MG63 (cell line): ENCODE measurements at places on chromosomes 2 and 18. TPM values are rescaled to one million over a fixed set of nuclear protein-coding genes. Genes with fewer than 3 reads are reported as not detected.
A peak's percentile ranks its signal among the peaks of the same experiment; 100 is the strongest.

- no peak for DNase-seq
Observed at GRCh38 chr18:13372531-13372951, 154.0 kb downstream of the LDLRAD4 start.

GRCh38 chr18:22106536-22107292, 62.7 kb upstream of the GATA6 start:
- peak; percentile 4 for DNase-seq

DNA sequence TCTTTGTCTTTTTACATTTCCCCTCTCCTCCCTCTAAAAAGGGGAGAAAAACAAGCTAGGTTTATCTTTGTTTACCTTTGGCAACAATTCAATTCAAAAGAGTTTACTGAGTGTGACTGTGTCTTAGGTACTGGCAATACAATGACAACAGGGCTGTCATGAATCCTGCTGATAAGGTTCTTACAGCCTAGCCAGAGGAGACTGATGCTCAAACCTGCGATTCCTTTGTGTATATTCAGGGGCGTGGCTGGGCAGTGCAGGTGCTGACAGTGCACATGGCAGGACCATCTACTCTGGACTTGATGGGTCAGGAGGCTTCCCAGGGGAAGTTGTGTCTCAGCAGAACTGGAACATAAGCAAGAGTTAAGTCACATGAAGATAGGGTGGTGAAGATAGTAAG, 23.2 kb upstream of the TTN start:
- no peak for DNase-seq

- no peak for DNase-seq
Observed at GRCh38 chr2:223594259-223594658, 7.9 kb downstream of the SCG2 start.

DNA sequence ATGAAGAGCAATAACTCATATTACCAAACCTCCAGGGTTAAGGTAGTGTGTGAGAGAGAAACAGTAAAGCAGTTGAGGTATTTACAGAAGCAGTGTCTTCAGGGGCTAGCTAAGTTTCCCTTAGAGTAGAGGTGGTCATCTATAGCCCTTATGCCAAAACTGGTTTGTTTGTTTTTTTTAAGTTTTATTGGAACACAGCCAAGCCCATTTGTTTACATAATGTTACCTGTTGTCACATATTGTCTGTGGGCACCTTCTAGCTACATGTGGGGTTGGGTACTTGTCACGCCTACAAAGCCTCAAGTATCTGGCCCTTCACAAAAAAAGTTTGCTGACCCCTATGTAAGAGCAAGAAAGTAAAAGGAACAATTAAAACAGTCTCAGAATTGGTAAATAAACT, 39.4 kb downstream of the ACTR2 start:
- DNase-seq: no peak

GRCh38 chr2:191724015-191724414, 46.1 kb downstream of the NABP1 start:
- DNase-seq: no peak

DNA sequence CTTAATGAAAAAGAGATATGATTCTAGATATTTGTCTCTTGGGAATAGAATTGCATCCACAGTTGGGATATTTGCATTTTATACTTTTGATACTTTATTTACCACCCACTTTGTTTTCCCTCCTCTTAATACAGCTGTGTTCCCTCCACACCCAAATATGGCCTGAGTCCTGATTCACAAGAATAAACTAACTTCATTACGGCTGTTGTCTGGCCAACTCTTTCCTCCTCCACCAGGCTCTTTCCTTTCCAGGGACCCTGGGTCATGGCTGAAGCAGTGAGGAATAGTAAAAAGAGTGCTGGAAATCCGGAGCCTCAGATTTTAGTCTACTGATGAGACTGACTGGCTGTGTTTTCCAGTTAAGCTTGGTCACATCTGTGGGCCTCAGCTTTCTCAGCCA, 48.4 kb upstream of the STAM2 start:
- no peak for DNase-seq

GRCh38 chr2:170822290-170823087, 5.8 kb downstream of the GAD1 start:
- no peak for DNase-seq

- DNase-seq: peak; percentile 25
Observed at GRCh38 chr18:48806551-48807261, 144.1 kb downstream of the SMAD7 start.

DNA sequence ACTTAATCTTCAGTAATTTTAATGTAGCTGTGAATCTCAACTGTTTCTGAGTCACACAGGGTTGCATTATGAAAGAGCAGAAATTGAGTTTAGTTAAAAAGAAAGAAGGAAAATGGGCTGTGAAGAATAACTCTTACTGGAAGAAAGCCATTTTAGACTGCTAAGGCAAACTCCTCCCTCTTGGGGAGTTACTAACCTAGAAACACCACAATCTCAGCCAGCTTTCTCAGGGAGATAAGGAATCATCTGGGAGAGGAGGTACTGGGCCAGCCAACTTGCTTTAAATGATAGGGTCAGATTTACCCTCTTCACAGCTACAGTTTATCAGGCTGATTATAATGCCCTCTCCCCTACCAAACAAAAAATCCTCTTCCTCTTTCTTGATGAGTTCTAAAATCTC, 119.5 kb downstream of the CCDC148 start:
- DNase-seq: no peak

- peak; percentile 63 for DNase-seq
Observed at GRCh38 chr2:14635391-14635871, 2.9 kb downstream of the LRATD1 start.

GRCh38 chr2:217206016-217206725, 346.3 kb upstream of the TNP1 start:
- no peak for DNase-seq

DNA sequence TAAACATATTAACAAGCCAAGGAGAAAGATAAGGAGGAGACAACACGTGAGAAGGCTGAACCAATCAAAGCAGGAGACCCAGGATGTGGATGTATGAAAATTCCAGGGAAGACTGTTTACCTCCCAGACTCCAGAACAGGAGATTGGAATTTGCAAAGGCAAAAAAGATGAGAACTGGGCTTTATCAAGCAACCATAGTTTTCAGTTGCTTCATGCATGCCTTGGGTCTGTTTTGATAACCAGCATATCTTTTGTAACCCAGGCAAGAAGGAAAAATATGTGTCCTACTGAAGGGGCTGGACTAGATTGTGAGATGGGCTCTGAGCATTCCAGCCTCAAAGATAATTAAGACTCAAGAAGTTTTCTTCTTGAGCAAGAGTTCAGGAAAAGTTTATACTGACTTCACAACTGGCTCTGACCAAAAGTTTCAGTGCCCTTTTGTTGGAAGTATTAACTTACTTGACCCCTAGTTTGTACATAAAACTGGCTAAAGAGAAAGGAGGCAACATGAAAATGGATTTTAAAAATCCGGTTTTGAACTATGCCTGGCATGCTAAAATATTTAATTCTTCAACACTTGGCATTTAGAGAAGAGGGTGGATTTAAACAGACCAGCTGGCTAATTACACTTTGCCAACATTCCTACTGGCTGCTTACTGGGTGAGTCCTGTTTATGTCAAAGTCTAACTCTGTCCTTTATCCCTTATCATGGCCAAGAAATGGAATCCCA, 79.3 kb upstream of the CD28 start:
- peak; percentile 40 for DNase-seq

- DNase-seq: no peak
Observed at GRCh38 chr18:44232500-44232899, 448.2 kb upstream of the SETBP1 start.

DNA sequence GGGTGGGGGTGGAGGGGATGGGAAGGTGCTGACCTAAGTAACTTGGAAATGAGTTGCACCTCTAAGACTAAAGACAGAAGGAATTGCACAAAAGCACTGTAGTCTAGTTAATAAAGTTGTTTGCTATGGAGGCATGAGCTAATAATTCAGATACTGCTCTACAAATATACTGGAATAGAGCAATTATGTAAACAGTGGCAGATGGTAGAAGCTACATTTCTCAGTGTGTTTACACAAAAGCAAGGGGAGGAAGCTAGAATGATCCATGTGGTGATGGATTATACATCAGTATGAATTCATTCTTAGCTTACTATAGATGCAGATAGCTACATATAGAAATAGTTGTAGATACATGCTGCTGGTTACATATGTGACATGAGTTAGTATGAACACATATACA, 27.6 kb upstream of the UBE2F start:
- no peak for DNase-seq

- no peak for DNase-seq
Observed at GRCh38 chr18:60235164-60235563, 137.4 kb downstream of the MC4R start.

GRCh38 chr2:195613922-195614321, 43.1 kb upstream of the SLC39A10 start:
- DNase-seq: peak; percentile 38

GRCh38 chr2:159195697-159196096, 90.8 kb downstream of the WDSUB1 start:
- DNase-seq: no peak

- DNase-seq: no peak
Observed at GRCh38 chr2:179461420-179461819, 196.8 kb upstream of the SESTD1 start.

DNA sequence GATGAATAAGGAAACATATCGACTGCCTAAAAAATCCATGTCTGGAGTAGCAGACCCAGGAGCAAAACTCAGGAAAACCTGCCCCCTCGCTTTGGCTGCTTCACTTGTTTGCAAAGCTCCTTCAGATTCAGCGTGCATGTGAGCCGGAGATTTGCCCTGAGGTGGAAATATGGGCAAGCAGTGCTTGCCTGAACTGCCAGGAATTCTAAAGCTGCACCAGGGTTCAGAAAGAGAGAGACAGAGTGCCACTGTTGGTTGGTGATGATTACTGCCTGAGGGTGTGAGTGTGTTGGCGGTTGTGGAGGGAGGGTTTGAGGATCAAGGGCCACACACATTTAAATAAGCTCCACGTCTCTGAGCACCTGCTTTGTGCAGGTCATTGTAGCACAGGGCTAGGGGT, 139.6 kb upstream of the RGPD4 start:
- DNase-seq: no peak

DNA sequence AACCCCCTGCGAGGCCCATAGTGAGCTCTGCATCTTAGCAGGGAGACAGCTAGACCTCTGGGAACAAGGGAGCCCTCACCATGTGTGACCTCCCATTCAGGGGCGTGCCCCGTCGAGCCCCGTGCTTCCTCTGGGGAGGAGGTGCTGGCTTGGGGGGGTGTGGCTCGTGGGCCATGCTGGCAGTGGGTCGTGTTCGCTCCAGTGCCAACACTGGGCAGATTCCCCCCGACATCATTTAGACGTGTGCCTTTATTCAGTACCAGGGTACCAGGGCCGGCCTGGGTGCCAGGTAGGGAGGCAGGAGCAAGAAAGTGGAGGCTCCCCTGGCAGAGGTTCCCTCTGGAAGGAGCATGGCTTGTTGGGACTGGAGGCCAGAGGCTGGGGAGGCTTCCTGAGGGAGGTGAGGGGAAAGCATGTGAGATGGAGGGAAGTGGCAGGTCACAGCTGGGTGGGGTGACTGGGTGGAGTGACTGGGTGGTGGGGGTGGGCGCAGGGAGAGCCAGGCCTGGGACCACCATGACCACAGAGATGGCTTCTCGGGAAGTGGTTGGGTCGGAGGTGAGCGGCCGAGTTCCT, 15.2 kb downstream of the GPC1 start:
- no peak for DNase-seq

- peak; percentile 42 for DNase-seq
Observed at GRCh38 chr2:33051586-33052360, 105.0 kb downstream of the LTBP1 start.

DNA sequence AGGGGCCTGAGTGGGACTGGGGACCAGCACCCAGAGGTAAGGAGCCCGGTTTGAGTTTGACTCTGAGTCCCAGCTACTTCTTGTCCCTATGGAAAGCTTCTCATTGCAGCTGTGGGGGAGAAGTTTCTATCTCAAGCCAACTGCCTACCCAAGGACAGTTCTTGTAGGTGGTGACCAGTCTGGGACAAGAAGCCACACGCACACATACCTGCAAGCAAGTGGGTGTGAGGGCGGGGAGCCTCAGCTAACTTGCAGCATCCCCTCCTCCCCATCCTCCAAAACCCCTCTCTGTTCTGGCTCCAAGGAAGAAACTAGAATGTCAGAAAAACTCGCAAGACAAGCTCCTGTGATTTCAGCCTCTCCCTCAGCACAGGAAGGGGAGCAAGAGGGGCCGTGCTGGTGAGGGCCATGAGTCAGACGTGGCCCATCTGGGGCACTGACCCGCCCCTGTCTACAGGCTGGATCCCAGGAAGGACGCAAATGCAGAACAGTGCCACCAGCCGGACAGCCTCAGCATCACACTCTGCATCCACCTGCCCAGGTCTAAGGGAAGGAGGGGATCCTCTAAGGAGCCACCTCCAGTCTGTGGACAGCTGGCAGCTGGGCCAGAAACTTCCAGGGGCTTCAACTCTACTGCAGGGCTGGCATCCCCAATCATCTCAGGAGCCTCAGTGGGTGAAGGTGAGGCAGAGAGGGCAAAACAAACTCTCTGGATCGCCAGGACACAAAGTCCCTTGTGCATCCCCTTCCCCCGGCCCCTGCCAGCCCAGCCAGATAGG, 103.4 kb downstream of the TNS1 start:
- DNase-seq: peak; percentile 15

DNA sequence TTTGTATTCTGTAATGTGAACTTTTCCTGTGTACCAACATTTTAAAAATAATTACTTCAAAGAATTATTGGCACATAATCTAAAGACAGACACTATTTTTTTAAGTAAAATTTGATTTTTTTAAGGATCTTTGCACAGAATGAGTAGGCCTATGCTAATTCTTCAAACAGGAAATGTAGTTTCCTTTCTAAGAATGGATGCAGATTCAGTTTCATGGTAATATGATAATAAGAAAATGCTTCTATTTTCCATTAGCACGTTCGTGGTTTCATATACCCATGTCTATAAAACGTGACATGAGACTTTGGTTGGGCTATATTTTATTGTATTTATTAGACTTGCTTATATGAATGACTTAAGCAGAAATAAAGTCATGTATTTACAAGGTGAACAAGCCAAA, 191.8 kb upstream of the RBBP8 start:
- no peak for DNase-seq

DNA sequence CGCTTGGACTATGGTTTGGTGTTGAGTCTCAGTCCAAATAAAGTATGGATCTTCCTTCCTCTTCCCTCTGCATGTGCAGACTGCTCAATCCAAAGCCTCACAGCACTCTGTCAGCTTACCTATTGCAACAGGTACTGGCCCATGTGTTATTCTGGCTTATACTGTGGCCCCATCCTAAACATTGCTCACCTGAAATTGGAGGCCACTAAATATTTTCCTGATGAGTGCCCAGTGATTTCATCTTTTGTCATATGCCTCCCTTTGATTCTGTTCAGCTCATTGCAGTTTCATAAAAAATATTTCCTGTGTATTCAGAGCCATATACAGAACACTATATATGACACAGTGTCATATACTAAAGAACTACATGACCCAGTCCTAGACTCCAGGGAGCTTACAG, 86.3 kb upstream of the FAM136A start:
- DNase-seq: no peak

The AKAIN1 gene
- not detected in 2 replicates for total RNA-seq

The NIF3L1 gene
- 47.7 and 50.0 TPM in 2 replicates for total RNA-seq

The PKDCC gene
- 24.0 and 36.0 TPM in 2 replicates for total RNA-seq

The LBH gene
- total RNA-seq: 21.5 and 60.0 TPM in 2 replicates

The SIX2 gene
- 5.2 and 14.0 TPM in 2 replicates for total RNA-seq

The HOXD1 gene
- 0.20 TPM in 1 of 2 replicates, not detected in the other for total RNA-seq

The SPIRE1 gene
- total RNA-seq: 19.9 and 23.0 TPM in 2 replicates

The UGT1A4 gene
- not detected in 2 replicates for total RNA-seq

The ZNF385B gene
- not detected in 2 replicates for total RNA-seq

The ALPP gene
- not detected in 2 replicates for total RNA-seq

The XIRP2 gene
- 0.10 TPM in 1 of 2 replicates, not detected in the other for total RNA-seq

The UPP2 gene
- total RNA-seq: not detected in 2 replicates

The HSPE1 gene
- 135 and 172 TPM in 2 replicates for total RNA-seq
